ENCODE measurements at places on chromosomes 16 and 17. TPM values are rescaled to one million over a fixed set of nuclear protein-coding genes. Genes with fewer than 3 reads are reported as not detected.
A peak's percentile ranks its signal among the peaks of the same experiment; 100 is the strongest.

Gene ESRP2
- total RNA-seq, result 0.43 TPM

Gene HS3ST4
- total RNA-seq, result not detected

Gene ABI3
- total RNA-seq, result 35.3 TPM

DNA sequence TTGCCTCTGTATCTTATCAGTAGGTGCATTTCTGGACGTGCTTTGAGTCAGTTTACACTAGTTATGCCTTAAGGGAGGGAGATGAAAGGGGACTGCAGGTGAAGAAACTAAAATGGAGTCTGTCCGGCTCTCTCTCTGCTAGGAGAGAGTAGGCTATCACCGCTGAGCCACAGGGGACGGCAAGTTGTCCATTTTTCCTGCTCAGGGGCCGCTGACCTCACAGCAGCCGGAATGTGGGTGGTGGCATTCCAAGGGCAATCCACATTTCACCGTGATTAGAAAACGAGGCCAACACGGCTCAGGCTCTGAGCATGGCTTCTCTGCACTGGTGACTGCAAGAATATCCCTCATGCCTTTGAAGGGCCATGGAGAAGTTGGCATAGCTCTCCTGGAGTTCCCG is 19.0 kb upstream of the KLHDC4 start:
- no peak for DNase-seq

GRCh38 chr17:10021272-10021984 is 116.4 kb upstream of the RCVRN start:
- DNase-seq, result no peak

DNA sequence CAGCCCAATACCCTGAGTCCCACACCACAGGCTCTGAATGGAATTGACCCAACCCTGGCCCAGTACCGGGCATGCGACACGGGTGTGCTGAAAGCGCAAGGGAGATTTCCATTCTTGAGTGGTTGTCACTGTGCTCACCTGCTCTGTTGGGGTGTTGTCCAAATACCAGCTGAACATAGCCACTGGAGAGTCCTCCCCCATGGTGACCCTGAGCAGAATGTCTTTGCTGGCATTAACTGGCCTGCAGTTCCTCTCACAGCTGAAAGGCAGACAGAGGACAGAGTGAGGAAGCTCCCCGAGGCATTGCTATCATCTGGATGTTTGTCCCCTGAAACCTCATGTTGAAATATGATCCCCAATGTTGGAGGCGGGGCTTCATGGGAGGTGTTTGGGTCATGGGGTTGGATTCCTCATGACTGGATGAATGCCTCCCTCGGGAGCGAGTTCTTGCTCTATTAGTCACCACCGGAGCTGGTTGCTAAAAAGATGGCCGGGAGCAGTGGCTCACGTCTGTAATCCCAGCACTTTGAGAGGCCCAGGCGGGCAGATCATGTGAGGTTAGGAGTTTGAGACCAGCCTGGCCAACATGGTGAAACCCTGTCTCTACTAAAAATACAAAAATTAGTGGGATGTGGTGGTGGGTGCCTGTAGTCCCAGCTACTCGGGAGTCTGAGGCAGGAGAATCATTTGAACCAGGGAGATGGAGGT is 57.3 kb upstream of the BCO1 start:
- DNase-seq, result no peak

- no peak for DNase-seq
Observed at GRCh38 chr17:43784628-43785101, 4.4 kb downstream of the CFAP97D1 start.

DNA sequence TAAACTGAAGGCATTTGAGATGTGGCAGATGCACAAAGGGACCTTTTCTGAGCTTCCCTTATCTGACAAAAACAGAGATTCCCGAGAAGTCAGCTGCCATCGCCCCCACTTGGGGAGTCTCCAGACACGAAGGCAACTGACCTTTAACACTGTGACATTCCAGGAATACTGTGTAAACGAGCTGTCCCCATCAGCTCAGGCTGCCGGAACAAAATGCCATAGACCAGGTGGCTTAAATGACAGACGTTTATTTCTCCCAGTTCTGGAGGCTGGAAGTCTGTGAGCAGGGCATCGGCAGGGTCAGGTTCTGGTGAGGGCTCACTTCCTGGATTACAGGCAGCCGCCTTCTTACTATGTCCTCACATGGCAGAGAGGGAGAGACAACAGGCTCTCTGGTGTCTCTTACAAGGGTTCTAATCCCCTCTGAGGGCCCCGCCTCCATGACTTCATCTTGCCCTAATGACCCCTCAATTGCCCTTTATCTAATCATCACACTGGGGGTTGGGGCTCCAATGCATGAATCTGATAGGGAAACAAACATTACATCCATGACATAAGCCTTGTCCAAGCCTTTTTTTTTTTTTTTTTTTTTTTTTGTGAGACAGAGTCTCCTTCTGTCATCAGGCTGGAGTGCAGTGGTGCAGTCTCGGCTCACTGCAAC is 178.5 kb upstream of the RPL38 start:
- DNase-seq, result no peak

DNA sequence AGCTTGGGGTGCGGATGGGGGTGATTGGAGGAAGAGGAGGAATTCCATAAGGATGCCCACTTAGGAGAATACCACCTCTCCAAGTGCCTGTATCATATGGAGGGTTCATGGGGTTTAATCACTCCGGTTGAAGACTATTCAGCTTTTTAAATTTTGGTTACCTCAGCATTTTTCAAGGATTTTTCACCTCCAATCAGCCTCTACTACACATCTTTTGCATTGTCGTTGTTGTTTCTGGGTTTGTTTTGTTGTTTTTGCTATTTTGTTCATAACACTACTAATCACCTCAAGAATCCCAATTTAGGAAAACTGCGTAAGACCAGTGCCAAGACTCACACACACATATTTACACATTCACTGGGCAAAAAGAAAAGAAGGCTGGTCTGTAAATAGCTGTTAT is 619.5 kb upstream of the CDH5 start:
- DNase-seq, result no peak

GRCh38 chr16:84459533-84459894 is 44.9 kb downstream of the MEAK7 start:
- DNase-seq, result peak; percentile 11

DNA sequence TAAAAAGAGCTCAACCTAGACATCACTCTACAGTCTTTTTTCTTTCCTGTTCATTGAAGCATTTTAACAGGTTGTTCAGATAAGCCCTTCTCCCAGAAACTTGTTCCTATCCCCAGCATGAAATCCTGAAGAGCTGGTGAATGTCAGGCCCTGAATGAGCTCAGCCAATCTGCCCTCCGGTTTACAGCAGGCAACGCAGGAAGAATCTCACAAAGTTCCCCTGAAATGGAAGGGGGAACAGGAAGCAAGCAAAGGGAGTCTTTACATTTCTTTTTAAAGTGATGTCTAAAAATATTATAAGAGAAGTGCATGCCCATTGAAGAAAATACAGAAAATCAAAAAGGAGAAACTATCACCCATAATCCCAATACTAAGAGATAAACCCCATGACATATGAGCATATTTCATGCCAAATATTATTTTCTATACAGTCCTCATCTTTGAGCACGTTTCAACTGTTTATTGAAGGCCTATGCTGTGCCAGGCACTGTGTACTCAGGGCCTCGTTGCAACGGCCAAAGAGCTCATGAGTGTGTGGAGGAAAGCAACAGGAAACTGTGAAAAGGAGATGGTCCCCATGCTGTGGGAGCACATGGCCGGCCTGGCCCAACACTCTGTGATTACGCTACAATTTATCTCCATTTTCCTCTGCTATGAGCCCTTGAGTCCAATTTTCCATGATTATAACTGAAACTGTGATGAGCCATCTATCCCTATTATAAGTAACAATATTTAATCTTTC is 5.7 kb downstream of the TK2 start:
- no peak for DNase-seq

DNA sequence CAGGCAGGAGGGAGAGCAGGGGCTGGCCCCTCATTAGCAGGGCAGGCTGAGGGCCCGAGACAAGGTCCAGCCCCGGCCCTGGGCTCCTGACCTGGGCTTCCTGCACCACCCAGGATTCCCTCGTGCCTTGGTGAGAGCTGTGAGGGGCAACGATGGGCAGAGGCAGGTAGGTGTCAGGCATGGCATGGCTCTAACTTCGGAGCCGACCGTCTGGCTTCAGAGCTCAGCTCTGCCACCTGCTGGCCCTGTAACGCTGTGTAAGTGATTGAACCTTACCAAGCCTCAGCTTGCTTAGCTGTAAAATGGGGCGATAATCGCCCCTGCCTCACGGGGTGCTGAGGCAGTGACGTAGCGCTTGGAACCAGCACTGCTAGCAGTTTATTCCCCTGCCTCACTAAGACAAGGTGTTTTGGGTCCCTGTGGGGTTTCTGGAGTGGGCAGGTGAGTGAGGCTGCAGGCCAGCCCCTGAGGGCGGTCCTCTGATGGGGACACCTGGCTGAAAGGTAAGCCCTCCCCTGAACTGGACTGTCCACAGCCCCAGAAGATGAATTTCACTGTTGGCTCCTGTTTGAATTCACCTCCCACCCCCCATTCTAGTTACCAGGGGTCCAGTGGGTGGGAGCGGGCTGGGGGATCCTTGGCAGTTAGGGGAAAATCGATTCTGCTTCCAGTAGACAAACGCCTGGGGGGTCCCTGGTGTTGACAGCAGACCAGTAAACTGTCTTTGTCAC is 184.8 kb upstream of the GSE1 start:
- peak; percentile 55 for DNase-seq

DNA sequence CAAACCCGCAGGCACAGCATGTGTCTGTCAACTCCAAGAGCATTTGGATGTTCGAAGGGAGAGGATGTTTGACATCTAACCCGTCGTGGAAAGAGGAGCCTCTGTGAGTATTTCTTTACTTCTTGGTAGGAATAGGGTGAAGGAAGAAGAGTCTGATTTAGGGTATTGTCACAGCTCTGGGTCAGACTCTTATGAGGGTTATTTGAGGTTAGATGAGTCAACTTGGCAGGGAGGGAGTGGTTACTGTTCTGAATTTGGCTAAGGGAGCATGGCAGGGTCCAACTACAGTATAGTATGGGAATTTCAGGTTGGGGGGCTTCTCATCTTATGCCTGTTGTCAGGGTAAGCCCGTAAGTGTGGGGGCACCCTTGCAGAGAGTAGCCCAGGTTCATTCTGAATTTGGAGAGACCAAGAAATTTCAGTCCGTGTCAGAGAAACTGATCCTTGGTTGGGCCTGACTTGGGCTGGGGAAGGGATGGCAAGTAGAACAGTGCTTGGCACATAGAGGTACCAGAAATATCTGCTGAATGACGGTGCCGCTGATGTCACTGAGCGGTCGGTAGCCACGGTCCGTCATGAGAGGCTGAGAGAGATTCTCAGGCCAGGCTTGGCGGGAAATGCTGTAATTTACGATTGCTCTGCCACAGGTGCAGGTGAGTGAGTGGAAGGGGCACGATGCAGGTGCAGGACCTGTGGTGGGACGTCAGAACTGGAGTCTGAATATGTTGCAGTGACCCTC is 43.2 kb downstream of the MYH3 start:
- DNase-seq, result no peak

GRCh38 chr17:7549401-7550055 is 670 bp downstream of the TNFSF12 start:
- DNase-seq, result no peak

- DNase-seq, result no peak
Observed at GRCh38 chr17:57900991-57901743, 51.3 kb upstream of the MRPS23 start.

GRCh38 chr16:55257966-55258613 is 65.9 kb upstream of the IRX6 start:
- no peak for DNase-seq

DNA sequence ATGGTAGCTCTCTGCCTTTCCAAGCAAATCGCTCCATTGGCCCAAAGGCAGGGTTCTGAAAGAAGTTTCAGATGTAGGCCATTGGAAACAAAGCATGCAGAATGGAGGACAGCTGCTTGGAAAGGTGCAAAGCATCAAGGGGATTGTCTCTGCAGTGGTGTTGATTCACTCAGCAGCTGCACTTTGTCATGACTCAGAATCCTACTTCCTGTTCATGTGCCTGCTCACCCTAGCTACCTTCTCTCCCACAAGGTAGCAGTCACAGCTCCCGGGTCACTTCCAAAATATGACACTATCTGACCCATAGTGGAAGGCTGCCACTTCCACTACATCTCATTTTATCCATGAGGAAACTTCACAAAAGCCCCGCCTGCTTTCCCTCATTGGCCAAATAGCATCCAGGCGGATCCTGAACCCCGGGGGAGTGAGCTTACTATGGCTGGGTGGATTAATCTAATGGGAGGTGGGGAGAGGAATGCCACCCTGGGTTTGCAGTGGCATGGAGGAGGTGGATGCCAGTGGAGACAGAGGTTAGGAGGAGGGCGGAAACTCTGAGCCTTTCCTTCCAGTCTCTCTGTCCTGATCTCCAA is 74.7 kb upstream of the NKD1 start:
- peak; percentile 25 for DNase-seq

All from activated naive CD4-positive, alpha-beta T cell treated with anti-CD3 and anti-CD28 coated beads, Interleukin-2, amount 50 U/mL, for 72 hours (primary cell).